Activated CD4-positive, alpha-beta memory T cell treated with anti-CD3 and anti-CD28 coated beads, Interleukin-2, amount 10 ng/mL, durations not matched to agents 7 days and 5 days (primary cell): ENCODE measurements at places on chromosomes 5 and 9. TPM values are rescaled to one million over a fixed set of nuclear protein-coding genes. Genes with fewer than 3 reads are reported as not detected.

GRCh38 chr5:22889720-22890119 lies 36.6 kb upstream of the CDH12 start:
- H3K4me3 ChIP-seq: no peak overlapping the region
- H3K36me3 ChIP-seq: no peaks in the 10 kb centered on the region
- DNase-seq: no peak

- no peak for DNase-seq
- H3K4me3 ChIP-seq: no peak overlapping the region
Observed at GRCh38 chr9:4116071-4116581, 183.7 kb downstream of the GLIS3 start.

DNA sequence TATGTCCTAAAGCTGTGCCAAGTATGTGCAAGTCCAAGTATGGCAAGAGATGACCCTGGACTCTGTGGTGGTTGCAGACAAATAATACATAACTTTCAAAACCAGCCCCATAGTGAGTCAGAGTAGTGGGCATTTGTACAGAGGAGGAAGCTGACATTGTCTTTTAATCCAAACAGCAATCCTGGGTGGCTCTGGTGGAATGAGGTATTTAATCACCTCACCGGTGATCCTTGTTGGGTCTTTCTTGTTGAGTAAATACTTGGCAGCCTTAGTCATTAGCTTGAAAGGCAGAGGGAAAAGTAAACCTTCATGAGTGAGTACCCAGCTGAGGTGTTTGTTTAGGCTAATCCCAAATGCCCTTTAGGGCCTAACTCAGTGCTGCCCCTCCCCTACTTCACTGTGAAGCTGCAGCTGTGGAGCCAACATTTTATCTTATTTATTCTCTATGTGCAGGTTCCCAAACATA lies 148.7 kb upstream of the SLC12A2 start:
- H3K36me3 ChIP-seq: no peaks in the 10 kb centered on the region
- no peak for DNase-seq
- peaks cover 2% of the 10 kb centered on the region for H3K4me1 ChIP-seq
- H3K27me3 ChIP-seq: no peaks in the 10 kb centered on the region

- peak overlapping the region; percentile 39 for H3K4me3 ChIP-seq
- no peak for DNase-seq
- H3K27me3 ChIP-seq: peaks cover 42% of the 10 kb centered on the region
Observed at GRCh38 chr5:129460672-129460935, 506 bp downstream of the ADAMTS19 start.

DNA sequence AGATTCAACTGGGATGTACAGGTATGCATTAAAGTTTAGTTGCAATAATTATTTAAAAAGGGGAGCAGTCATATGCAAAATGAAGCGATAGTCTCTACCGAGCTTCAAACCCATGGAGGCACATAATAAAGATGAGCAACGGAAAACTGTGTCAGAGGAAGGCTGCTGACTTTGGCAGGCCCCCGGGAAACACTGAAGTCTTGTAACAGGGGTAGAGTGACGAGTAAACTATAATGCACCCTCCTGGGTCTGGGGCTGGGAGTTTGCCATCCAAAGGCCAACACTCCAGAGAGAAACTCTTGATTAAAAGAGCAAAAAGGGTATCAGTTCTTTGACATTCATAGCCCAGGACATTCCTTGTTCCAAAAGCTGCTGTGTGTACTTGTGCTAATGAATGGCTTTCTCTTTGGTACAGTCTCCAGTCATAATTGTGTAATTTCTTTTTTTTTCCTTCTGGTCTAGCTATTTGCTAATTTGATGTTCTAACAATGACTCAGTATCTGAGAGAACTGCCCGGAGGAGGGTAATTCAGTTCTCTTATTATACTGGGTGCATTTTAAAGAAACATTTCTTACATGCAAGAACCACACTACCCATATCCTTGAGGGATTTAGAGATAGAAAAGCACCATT lies 59.2 kb downstream of the TNC start:
- no peaks in the 10 kb centered on the region for H3K36me3 ChIP-seq
- H3K4me3 ChIP-seq: no peak overlapping the region
- DNase-seq: no peak
- H3K27ac ChIP-seq: no peak overlapping the region
- no peaks in the 10 kb centered on the region for H3K4me1 ChIP-seq

DNA sequence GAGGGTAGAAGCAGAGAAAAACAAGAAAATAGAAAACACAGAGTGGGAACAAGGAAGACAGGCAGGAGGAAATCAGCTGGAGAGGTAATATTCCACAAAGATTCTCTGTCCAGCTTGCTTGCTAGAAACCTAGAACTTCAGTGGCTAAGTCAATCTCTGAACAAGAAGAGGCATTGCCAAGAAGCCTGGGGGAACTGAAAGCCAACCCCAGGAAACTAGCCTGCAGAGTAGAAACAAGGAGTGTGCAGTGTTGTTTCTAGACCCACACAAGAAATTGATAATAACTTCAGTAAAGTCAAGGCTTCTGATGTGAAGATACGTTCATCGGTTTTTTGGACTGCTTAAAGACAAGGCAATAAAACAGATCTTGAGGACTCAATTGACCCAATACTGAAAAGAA lies 234.5 kb upstream of the MAP3K1 start:
- H3K4me1 ChIP-seq: peaks cover 6% of the 10 kb centered on the region
- H3K4me3 ChIP-seq: no peak overlapping the region
- no peak overlapping the region for H3K27ac ChIP-seq
- peaks cover 13% of the 10 kb centered on the region for H3K27me3 ChIP-seq
- H3K36me3 ChIP-seq: no peaks in the 10 kb centered on the region

DNA sequence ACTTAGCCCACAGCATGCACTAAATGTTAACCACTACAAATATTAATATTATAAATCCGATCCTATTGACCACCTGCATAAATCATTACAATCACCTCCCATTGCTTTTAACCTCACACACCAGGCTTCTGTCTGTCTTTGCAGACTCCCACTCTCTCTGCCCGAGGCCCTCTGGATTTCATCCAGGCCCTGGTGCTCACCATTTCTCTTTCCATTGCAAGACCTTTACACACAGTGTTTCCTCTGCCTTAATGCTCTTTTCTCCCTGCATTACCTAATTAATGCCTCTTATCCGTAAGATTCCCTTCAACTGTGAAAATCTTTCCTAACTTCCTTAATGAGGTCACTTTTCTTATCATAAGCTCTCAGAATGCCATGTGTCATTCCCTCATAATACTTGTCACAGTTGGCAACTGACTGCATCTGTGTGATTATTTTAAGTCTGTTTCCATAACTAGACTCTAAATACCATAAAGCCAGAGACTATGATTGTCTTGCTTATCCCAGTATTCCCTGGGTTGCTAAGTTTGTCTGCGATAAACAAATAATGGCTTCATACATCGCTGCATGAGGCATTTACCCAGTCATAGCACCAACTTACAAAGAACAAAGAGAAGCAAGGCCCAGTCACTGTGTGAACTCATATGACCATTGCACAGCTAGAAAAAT lies 155.1 kb downstream of the CCDC192 start:
- H3K36me3 ChIP-seq: no peaks in the 10 kb centered on the region
- H3K27ac ChIP-seq: no peak overlapping the region
- no peak overlapping the region for H3K4me3 ChIP-seq
- peaks cover 11% of the 10 kb centered on the region for H3K4me1 ChIP-seq
- H3K27me3 ChIP-seq: peaks cover 6% of the 10 kb centered on the region

DNA sequence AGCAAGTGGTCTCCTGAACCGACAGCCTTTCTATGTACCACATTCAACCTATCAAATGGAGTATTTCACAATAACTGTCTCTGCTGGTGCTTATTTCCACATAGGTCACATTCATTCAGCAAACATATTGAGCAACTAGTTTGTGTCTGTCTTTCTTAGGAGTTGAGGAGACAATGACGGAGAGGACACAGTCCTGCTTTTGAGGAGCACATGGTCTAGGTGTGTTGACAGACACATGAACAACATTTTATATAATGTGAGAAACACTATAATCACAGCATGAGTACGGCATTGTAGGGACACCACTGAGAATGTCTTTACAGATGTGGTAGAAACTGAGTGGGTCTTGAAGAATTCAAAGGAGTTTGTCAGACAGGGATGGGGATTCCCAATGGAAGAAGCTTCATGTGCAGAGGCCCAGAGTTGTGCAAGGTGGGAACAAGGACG lies 28.5 kb downstream of the NFIL3 start:
- peak overlapping the region; percentile 77 for H3K27ac ChIP-seq
- no peaks in the 10 kb centered on the region for H3K27me3 ChIP-seq
- no peak for DNase-seq
- H3K4me1 ChIP-seq: peaks cover 26% of the 10 kb centered on the region
- peak overlapping the region; percentile 41 for H3K4me3 ChIP-seq

- H3K4me1 ChIP-seq: no peaks in the 10 kb centered on the region
- no peaks in the 10 kb centered on the region for H3K27me3 ChIP-seq
- H3K27ac ChIP-seq: no peak overlapping the region
Observed at GRCh38 chr5:4383518-4384198, 756.5 kb upstream of the ADAMTS16 start.

Gene GABRP
- total RNA-seq: not detected

Gene CD72
- total RNA-seq: 11.9 TPM

Gene TRPM6
- total RNA-seq: not detected

Gene GLDC
- 4.2 TPM for total RNA-seq
